ENCODE measurements at places on chromosomes 16 and 17.

GRCh38 chr17:66636111-66636510 is 198.8 kb upstream of the CACNG5 start:
- no peak for DNase-seq

GRCh38 chr17:79991140-79991923 is 44.3 kb downstream of the TBC1D16 start:
- no peak for DNase-seq

GRCh38 chr17:21012736-21013135 is 30.1 kb downstream of the USP22 start:
- DNase-seq, result no peak

GRCh38 chr16:67993207-67994039 is 5.9 kb downstream of the DPEP2 start:
- peak; percentile 61 for DNase-seq

- no peak for DNase-seq
These were observed 17.6 kb downstream of the APPBP2 start for GRCh38 chr17:60508384-60508980.

DNA sequence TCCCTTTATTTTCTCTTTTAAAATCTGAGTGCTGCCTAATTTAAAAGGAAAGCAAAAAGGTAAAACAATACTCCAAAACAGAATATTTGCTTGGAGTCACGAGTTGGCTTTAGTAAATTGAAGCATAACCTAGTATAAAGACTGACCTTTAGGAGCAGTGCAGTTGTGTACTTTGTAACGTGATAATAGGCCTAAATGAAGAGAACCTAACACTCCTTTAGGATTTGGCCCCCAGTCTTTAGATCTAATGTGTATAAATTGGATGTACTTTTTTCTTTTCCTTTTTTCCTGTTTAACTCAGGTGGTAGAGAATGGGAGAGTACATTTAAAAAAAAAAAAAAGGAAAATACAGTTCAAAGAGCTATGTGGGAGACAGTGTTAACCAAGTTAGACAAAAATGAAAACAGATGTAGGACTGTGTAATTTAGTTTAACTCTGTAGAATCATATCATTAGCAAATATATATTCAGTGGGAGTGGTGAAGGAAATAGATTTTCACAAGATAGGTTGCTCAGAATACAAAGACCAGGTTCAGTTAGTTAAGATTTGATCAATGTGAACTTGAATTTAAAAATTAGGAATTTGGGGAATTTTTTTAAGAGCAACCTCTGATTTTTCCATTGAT is 16.8 kb downstream of the CPD start:
- no peak for DNase-seq

DNA sequence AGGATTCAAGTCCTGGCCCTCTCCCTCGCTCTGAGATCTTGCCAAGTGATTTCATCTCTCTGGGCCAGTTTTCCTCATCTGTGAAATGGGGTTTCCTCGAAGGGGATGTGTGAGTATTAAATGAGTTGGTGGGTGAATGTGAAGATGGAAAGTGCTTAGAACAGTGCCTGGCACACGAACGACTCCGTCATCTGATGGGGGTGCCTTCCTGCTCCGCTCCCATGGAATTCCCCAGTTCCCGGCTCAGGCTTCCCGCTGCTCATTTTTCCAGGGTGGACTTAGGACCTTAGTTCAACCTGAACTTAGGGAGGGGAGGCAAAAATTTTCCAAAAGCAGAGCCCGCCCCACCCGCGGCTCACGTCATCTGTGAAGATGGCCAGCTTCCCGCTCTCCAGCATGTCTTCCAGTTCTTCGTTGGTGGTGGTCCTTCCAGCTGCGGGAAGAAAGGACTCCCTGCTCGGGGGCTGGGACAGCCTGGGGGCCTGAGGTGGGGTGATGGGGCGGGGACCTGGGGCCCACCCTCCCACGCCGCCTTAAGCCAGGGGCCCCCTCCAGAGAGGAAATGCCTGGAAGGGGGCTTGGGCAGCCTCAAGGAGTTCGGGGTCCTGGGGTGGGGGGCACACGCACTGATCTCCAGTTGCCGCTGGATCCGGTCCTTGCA is 11.4 kb downstream of the HSD3B7 start:
- no peak for DNase-seq

DNA sequence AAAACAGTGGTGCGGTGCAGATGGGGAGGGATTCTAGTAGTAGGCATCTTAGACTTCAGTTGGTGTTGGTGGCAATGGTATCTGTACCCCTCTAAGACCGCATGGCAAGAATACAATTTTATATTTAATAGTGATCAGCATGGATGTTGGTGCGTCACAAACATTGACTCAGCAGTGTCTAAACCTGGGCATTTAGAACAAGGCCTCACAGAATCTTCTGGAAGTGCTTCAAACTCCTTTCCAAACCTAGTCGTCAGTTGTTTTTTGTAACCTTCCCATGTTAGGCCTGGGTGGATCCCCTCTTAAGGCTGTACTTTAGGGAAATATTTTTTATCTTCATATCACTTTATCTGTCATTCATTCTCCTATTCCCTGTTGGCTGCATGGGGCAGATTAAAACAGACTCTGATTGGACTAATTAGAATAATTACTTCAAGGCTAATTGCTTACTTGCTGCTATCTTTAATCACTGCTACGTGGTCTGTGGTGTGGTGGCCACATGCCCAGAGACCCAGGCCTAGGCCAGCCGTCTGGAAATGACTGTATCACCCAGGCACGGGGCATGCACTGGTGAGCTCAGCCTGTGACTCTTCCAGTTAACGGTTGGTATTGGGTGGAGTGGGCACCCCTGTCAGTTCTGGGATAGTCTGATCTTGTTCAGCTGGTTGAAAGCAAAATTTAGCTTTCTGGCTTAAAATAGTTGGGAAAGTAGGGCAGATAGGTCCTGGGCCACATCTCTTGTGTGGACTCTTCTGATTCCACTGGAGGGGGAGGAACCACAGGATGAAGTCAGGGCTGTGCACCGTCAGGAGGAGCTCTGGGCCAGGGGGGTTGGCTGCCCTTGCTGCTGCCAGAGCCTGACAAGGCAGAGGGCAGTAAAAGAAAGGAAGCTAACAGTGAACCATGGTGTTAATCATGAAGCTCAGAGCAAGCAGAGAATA is 4.5 kb downstream of the ALKBH5 start:
- DNase-seq, result no peak

DNA sequence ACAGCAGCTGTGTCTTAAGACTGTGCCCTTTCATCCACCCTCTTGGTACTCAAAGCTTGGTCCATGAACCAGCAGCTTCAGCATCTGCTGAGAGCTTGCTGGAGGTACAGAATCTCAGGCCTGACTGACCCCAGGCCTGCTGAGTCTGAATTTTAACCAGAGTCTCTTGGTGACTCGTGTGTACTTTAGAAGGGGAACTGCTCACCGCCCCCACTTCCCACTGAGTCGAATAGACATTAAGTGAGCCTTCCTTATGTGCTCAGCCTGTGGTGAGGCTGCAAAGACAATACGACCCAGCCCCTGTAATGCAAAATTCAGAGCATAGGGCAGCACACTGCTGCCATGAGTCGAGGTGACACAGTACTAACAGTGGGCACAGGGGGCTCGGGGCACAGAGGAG is 662.8 kb downstream of the WWOX start:
- no peak for DNase-seq

- no peak for DNase-seq
These were observed 12.6 kb upstream of the PRR29 start for GRCh38 chr17:63985387-63986140.

DNA sequence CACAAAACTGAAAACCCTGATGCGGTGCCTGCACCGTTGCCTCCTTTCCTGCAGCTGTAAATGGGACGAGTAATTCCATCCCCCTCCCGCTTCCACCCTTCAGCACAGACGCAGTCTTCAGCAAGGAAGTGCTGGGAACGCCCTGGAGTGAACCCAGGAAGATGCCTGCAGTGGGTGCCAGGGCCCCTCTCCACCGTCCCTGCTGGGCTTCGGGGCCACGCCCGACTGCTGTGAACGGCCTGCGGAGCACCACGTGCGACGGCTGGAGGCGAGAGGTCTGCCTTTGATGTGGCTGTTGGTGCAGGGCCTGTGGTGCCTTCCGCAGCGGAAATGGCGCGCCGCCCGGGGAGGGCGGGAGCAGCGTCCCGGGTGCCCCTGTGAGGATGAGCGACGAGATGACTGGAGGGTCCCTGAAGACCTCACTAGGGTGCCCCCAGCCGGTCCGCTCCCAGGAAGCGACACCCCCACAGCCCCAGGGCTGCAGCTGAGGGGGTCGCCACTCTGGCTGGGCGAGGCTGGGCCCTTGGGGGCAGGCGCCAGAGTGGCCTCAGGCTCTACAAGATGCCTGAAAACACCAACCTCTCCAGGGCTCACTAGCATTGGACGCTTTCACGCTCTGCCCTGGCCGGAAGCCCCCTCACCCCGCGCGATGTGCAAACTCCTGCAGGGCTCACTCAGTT is 749 bp upstream of the MC1R start:
- DNase-seq, result no peak

- no peak for DNase-seq
These were observed 5.4 kb downstream of the APOBR start for GRCh38 chr16:28499854-28500253.

DNA sequence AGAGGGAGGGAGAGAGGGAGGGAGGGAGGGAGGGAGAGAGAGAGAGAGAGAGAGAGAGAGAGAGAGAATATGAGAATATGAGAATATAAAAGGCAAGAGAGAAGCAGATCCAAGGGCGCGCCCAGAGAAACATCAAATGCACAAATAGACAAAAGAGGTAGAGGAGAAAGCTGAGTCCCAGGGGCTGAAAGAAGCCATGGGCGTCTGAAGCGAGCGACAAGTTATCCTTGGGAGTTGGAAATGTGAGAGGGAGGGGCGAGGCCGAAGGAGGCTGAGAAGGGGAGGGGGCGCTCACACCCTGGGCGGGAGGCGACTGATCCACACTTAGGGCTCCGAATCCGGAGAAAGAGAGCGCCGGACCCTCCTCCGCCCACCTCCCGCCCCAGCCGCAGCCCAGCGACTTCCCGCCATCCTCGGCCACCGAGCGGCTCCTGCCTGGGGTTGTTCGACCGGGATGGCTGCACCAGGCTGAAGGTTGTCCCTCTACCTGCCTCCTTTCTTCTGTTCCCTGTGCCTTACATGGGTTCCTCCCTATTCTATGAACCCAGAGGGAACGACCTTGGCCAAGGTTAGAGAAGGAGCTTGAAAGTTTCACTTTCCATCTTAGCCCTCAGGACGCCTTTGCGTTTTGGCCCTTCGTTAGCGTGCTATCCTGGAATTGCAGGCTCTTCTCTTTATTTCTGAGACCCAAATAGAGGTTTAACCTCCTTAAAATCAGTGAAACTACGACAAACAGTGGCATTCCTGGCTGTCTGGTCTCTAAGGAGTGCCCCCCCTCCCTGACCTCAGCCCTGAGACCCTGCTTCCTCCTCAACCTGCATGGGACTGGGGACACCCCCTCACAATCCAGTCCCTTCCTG is 21.2 kb upstream of the HOXB9 start:
- DNase-seq, result no peak

DNA sequence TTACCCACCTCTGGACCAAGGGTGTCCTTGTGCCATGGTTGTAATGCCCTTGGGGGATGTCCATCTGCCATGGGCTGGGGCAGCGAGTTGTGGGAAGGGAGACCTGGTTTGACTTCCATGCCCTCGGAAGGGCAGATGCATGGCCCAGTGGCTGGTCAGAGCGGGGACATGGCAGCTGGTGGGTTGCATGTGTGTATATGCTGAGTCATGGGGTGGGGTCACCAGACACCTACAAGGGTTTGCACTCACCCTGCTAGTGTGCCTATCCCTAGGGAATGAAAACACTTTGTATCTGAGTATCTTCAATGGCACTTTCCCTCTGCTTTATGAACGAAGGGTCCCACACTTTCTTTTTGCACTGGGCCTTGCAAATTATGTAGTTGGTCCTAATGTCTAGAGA is 10.6 kb upstream of the HNF1B start:
- DNase-seq, result no peak

GRCh38 chr16:31010585-31011325 is at the start of gene STX1B:
STX1B (minus strand) TSS chr16:31010638; CDS start chr16:31010396, 242 bp downstream.
- no peak for DNase-seq

DNA sequence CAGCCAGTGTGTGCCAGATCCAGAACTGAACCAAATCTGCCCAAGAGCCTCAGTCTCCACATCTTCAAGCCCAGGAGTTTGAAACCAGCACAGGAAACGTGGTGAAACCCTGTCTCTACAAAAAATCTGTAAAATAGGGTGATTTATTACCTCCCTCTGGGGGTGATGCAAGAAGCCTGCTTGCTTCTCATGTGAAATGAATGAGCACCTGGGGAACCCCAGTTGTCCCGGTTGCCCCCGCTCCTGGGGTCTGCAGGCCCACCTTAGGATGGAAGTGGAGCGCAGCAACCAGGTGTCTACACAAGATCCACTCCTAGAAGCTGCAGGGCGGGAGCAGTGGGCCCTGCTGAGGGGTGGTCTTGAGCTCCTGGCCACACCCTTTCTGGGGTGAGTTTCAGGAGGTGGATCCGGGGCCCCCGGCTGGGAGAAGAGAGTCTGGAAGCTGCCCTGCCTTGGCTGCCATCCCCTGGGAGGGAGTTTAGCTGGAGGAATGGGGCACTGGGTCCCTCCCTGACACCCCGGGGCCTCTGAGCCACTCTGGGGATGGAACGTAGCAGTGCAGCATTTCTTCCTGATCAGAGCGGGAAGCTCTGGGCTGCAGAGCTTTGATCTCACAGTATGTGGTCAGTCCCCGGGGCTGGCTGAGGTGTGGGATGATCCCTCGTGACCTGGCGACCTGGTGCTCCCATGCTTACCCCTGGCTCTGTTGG is 117.8 kb downstream of the RAB11FIP4 start:
- DNase-seq, result no peak

GRCh38 chr17:33986566-33986965 is 268.5 kb upstream of the CCL2 start:
- DNase-seq, result no peak

DNA sequence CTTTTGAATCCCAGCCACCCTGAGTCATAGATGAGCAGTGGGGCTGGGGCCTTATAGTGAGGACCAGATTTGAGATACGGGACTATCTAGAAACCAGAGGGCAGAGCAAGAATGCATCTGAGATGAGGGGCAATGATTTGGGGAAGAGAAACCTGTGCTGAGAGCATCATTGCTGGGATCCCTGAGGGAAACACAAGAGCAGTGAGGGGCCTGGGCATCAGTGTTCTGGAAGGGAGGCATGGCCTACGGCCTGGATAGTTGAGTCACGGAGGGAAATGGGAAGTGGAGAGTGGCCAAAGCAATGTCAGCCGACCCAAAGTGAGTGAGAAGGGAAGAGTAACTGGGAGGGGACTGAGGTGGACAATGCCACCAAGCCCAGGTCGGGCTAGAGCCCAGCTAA is 5.2 kb downstream of the CAMTA2 start:
- DNase-seq, result no peak

DNA sequence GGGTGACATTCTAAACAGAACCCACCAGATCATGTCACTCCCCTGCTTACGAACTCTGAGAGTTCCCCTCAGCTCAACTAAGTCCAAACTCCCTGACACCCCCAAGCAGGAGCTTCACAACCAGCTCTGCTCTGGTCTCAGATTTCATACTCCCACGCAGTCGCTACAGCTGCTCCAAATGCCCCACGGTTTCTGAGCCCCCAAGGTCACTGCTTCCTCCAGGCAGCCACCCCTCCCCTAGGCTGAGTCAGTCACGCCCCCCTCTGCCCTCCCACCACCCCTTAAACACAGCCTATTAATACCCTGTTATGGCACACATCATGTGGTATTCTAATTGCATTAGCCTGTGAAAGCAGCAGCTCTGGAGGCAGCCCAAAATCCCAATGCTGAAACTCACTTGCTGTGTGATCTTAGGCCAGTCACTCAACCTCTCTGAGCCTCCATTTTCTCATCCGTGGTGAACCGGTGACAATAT is 51.5 kb downstream of the GSG1L start:
- no peak for DNase-seq

- no peak for DNase-seq
These were observed 41.2 kb downstream of the TMC5 start for GRCh38 chr16:19458722-19459379.

GRCh38 chr17:67018471-67019434 is 25.6 kb upstream of the CACNG1 start:
- DNase-seq, result no peak

GRCh38 chr16:10110552-10110951 is 71.7 kb downstream of the GRIN2A start:
- no peak for DNase-seq

Measured in esophagus squamous epithelium (tissue), 5 donors.